Stimulated activated naive CD4-positive, alpha-beta T cell treated with Interleukin-2 at 50 U/mL for 16 hours (primary cell): ENCODE measurements at places on chromosomes 7 and 10.

GRCh38 chr7:32941681-32942414, 15.4 kb upstream of the FKBP9 start:
- no peak for DNase-seq

DNA sequence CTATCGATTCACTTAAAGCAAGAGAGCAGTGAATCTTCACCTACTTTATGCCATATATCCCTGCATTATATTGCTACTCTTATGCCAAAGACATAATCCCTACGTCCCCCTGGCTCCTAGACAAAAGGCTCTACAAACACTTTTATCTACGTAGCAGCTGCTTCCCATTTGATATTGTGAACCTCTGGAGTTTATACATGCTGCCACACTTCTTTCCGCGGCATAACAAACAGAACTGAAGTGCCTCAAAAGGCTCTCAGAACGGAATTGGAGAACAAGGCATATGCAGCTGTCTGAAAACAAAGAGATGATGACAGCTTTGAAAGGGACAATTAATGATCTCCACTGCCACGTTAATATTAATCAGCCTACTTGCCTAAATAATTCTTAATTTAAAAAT, 985.6 kb upstream of the LRRN3 start:
- no peak for DNase-seq

DNA sequence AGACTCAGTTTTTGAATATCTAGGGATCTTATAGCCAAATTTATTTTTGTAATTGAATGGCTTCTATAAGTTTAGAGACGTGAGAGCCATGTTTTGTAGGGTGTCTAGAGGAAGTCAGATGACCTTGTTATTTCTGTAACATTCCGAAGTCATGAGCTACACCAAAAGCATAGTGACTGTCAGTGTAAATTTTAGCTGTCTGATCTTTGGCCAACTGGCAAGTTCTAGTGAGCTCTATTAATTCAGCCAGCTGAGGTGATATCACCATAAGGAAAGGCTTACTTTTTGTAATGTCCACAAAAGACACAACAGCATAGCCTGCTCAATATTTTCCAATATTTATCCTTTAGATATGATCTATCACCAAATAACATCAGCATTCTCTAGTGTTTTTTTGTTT, 9.9 kb upstream of the NT5C3A start:
- DNase-seq = no peak

- no peak for DNase-seq
Observed at GRCh38 chr7:101590663-101591435, 38.2 kb downstream of the MYL10 start.

DNA sequence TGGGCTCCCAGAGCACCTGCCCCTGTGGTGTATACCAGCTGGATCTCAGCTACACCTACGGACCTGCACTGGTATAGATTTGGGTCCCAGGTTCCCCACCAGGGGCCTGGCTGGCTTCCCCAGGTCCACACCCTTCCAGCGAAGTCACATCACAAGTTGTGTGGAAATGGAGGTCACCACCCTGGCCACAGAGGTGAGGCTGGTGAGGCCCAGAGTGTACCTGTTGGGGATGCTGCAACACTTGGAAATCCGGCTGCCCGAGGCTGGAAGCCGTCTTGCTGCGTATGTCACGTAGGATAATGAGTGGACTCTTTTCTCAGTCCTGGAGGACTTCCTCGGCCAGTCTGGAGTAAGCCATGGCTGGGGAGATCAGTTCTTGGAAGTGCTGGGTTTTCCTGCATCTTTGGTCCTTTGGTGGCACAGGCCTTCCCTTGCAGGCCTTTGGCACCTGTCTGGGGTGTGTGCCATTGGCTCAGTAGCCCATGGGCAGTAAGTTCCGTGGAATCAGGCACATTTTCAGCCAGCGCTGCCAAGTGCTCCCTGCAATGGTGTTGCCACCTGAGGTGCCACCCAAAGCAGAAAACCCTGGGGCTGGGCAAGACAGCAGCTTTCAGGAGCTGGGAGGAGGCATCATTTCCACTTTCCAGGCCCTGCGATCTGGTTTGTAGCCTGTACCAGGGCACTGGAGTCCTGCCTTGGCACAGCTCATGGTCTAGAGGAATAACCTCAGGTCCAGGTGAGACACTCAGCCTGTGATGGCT, 97.9 kb downstream of the LHPP start:
- no peak for DNase-seq

DNA sequence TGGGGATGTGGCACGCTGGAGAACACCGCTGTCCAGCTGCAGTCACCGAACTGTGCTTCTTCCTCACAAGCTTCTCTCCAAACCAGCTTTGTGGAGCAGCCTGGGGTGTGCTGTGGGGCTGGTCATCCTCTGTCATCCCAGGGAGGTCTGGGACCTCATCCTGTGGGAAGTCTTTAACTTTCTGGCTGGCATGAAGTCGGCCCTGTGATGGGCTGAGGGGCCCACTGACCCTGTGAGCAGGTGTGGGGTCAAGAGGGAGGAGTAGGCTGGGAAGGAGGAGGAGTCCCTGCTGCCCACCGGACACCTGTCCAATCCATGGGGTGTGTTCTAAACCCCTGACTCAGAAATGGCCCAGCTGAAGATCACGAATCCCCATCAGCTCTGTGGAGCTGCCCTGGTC, 136.2 kb upstream of the SHH start:
- DNase-seq = no peak

DNA sequence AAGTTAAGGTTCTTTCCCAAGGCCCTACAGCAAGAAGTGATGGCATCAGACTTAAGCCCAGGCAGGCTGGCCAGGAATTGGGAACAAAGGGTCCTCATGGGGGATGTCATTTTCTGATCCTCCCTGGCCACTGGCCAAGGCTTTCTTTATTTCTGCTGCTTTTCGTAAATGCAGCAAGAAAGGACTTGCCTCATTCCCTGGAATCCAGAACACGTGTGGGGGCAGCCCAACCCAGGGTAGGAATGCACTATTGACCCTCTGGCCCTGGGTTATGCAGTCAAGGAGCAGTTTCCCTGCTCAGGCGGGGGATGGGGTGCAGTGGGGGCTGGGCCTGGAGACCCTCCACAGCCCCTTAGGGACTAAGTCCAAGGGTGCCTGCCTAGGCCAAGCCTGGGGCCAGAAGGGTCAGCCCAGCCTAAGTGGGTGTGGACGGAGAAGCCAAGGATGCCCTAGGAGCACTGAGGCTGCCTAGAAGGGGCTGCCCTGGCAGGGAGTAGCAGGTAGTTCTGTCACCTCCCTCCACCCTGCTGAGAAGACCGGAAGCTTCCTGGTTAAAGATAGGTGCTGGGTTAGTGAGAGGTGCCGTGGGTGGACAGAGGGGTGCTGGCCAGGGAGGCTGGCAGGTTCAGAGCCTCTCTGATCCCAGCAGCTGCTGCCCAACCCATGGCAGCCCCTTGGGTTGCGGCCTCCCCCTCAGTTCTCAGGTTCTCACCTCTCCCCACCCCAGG, 179.2 kb downstream of the SH3PXD2A start:
- DNase-seq = no peak
